ENCODE measurements at places on chromosomes 6 and 20.

GRCh38 chr20:32979201-32979998 is 24.8 kb downstream of the SUN5 start:
- H3K27me3 ChIP-seq, result no peaks in the 10 kb centered on the region
- no peaks in the 10 kb centered on the region for H3K36me3 ChIP-seq
- no peak for DNase-seq

- no peak overlapping the region for H3K4me3 ChIP-seq
- no peak overlapping the region for H3K27ac ChIP-seq
- H3K4me1 ChIP-seq, result no peaks in the 10 kb centered on the region
- no peaks in the 10 kb centered on the region for H3K27me3 ChIP-seq
- no peaks in the 10 kb centered on the region for H3K36me3 ChIP-seq
Observed at GRCh38 chr20:18839507-18840247, 26.1 kb downstream of the SCP2D1 start.

DNA sequence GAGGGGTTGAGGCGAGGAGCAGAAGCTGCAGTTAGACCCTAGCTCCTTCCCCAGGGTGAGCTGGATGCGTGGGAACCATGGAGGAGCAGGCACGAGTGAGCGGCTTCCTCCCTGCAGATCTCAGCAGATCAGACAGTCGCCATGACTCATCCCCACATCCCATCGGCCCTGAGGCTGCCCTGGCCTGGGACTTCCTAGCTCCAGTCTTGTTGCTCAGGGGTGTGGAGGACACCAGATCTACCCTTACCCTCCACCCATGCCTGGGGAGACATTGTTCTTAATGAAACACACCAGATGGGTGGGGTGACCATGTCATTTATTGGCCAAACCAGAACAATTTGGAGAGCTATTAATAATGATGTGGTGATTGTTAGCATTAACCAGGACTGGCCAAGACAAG is 36.3 kb upstream of the TGM2 start:
- peak; percentile 81 for DNase-seq
- no peaks in the 10 kb centered on the region for H3K36me3 ChIP-seq
- H3K4me1 ChIP-seq, result peaks cover 22% of the 10 kb centered on the region
- H3K27me3 ChIP-seq, result no peaks in the 10 kb centered on the region
- peak overlapping the region; percentile 24 for H3K27ac ChIP-seq

DNA sequence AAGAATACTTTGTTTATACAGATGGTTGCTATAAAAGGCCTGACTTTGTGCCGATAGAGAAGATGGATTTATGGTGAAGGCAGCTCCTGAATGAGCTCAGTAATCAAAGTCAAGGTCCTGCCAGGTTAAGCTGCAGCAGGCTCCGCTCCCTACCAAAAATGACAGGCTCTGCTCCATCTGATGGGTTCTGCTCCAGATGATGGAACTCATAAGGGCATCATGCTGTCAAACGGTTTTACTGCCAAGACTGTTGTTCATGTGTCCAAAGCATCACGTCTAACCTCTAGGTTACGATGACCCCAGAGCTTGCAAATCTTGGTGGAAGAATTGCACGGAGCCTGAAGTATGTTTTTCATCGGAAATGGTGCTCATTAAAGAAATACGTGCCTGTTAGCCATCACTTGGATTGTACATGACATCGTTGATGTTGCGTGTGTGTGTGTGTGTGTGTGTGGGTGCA is 19.2 kb upstream of the PTGIS start:
- H3K4me1 ChIP-seq, result no peaks in the 10 kb centered on the region
- no peak overlapping the region for H3K4me3 ChIP-seq
- no peak overlapping the region for H3K27ac ChIP-seq

DNA sequence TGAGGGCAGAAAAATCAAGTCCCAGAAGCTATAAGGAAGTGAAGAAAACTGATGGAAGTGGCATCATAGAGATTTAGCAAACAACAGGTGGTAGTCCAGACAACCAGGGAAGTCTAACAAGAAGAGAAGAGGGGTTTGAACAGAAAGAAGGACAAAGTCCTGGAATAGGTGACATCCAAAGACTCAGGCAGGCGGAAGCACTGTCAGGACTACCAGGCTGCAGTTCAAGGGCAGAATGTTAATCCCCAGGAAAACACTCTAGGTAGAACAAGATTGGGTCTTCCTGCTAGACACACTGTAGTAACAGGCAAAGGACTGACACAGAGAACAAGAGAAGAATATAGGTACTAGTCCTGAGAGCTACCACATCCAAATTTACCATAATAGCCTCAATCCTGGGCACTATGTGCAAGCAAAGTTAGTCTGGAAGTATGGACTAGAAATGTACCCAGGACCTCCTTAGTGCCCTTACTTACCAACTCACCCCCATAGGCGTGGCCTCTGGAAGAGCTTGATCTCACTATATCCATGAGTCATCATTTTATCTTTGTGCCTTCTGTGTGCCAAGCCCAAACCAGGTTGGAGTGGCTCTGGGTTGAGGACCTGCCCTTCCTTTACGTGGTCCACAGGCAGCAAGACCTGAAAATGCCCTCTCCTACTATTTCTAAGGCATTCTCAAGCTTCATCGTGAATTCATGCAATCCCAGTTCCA is 2.2 kb upstream of the EPB41L2 start:
- no peak for DNase-seq
- no peak overlapping the region for H3K4me3 ChIP-seq
- no peak overlapping the region for H3K27ac ChIP-seq

DNA sequence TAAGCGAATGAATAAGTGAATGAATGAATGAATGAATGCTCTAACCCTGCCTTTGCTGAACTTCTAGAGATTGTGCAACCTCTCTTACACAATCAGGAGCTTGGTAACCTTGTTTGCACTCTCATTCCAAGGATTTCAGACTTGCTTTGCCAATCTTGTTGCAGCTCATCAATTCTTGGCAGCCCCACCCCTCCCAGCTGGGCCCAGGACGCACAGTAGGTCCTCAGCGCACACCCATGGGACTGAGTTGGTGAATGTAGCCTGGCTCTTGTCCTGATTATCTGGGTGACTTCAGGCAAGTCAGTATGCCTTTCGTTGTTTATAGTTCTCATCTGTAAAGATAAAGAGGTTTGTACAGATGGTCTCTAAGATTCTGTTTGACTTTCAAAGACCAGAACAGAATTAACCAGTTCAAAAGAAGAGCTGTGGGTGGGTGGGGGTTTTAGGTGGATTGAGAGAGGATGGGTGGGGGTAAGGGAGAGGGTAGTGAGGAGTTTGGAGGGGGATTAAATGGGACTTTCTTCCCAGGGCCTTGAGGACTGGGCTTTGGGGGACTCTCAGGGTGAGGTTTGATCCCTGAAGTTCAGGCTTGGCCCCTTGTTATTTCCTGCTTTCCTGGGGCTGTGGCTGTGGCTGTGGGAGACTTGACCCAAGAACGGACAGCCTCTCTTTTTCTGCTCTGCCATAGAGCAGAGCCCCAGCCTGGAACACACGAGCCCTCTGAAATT is 33.2 kb downstream of the VEGFA start:
- no peak overlapping the region for H3K4me3 ChIP-seq
- no peaks in the 10 kb centered on the region for H3K27me3 ChIP-seq
- peaks cover 53% of the 10 kb centered on the region for H3K4me1 ChIP-seq
- DNase-seq, result peak; percentile 58
- H3K27ac ChIP-seq, result peak overlapping the region; percentile 70

DNA sequence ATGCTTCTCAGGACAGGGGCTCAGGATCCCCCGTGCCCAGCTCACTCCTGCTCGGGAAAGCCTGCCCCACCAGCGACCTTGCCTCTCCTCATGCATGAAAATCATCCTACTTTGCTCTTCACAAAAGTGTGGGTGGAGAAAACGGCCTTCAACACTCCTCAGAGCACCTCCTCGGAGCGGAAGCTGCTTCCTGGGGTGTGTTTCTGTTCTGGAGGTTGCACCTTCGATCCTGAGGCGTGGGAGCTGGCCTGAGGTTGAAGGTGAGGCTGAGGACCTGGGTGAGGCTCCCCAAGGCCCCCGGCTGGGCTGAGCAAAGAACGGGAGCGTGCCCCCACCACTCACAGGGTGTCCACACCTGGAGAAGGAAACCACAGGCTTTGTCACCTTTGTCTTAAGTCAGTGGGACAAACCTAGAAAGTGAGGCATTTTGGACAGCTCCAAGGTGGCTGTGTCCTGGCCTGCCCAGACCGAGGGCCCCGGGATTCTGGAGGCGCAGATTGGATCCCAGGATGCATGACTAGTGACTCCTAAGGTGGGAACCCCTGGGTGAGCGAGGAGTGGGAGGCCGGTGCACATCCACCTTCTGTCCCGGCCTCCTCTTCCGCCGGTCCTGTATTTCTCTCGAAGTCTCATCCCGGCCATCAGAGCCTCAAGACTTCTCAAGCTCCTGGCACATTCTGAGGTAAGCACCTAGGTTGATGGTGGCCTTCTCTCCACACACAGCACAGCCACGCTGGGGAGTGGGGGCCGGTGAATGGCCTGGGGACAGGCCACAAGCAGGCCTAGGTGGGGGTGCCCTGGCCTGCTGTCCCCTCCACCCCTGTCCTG is 104.7 kb downstream of the TMEM242 start:
- no peak overlapping the region for H3K27ac ChIP-seq
- H3K4me3 ChIP-seq, result no peak overlapping the region
- no peak for DNase-seq
- H3K4me1 ChIP-seq, result peaks cover 6% of the 10 kb centered on the region

GRCh38 chr20:13148402-13148801 is 72.7 kb upstream of the ISM1 start:
- no peaks in the 10 kb centered on the region for H3K27me3 ChIP-seq
- H3K4me1 ChIP-seq, result peaks cover 3% of the 10 kb centered on the region
- H3K36me3 ChIP-seq, result no peaks in the 10 kb centered on the region
- H3K4me3 ChIP-seq, result no peak overlapping the region

DNA sequence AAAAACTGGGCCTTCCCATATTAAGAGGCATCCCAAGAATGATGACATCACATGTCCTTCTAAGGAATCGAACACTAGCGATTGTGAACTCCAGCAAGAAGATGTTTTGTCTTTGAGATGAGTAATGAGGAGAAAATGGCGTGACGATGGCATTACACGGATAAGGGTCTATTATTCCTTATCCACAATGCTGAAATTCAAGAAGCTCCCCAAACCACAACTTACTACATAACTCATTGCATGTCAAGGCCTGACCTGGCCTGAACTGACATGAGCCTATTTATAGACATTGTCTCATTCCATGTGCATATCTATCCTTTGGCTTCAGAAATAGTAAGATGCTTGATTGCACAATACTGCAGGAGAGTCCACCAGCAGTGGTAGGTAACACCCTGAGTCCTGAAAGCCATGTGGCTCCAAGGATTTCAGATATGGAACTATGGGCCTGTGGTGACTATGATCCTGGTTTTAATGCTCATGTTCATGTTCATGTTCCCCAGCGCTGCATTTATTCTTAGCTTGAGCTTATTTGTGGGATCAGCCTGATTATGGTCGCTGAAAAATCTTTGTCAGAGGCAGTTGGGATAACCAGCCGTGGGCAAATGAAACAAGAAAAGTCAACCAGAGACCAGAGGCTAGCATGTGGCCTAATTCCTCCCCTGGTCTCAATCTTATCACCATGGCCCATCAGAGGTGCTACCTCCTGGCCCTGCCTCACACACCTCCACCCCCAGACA is 183.2 kb upstream of the JARID2 start:
- peak; percentile 99 for DNase-seq
- H3K27ac ChIP-seq, result no peak overlapping the region
- H3K4me3 ChIP-seq, result no peak overlapping the region
- no peaks in the 10 kb centered on the region for H3K36me3 ChIP-seq
- peaks cover 4% of the 10 kb centered on the region for H3K4me1 ChIP-seq

GRCh38 chr6:156029286-156029985 is 573.8 kb upstream of the NOX3 start:
- H3K27me3 ChIP-seq, result no peaks in the 10 kb centered on the region
- H3K27ac ChIP-seq, result no peak overlapping the region
- H3K36me3 ChIP-seq, result no peaks in the 10 kb centered on the region
- H3K4me3 ChIP-seq, result no peak overlapping the region
- no peak for DNase-seq

DNA sequence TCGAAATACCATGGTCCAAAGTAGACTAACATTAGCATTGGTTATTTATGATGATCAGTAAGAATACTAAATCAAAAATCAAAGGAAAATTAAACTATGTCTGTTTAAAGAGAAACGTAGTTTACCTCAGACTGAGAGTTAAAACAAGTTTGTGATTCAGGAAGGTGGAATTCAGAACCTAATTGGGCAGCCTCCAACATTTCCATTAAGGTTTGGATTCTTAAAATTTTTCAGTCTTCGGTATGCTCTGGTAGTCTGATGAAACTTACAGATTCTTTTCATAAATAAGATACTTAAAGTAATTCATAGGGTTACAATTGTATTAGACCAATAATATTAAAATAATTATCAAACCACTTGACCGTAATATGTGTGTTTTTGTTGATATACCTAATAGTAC is 18.6 kb downstream of the HFE start:
- no peaks in the 10 kb centered on the region for H3K27me3 ChIP-seq
- DNase-seq, result peak; percentile 81
- H3K27ac ChIP-seq, result no peak overlapping the region
- no peak overlapping the region for H3K4me3 ChIP-seq

- no peak overlapping the region for H3K27ac ChIP-seq
- H3K4me1 ChIP-seq, result no peaks in the 10 kb centered on the region
- H3K36me3 ChIP-seq, result no peaks in the 10 kb centered on the region
- no peak overlapping the region for H3K4me3 ChIP-seq
Observed at GRCh38 chr6:19713411-19713810, 123.8 kb upstream of the ID4 start.

GRCh38 chr20:14307956-14308355 is 29.5 kb downstream of the FLRT3 start:
- no peak overlapping the region for H3K4me3 ChIP-seq
- no peak overlapping the region for H3K27ac ChIP-seq
- no peaks in the 10 kb centered on the region for H3K36me3 ChIP-seq
- no peak for DNase-seq
- no peaks in the 10 kb centered on the region for H3K4me1 ChIP-seq

DNA sequence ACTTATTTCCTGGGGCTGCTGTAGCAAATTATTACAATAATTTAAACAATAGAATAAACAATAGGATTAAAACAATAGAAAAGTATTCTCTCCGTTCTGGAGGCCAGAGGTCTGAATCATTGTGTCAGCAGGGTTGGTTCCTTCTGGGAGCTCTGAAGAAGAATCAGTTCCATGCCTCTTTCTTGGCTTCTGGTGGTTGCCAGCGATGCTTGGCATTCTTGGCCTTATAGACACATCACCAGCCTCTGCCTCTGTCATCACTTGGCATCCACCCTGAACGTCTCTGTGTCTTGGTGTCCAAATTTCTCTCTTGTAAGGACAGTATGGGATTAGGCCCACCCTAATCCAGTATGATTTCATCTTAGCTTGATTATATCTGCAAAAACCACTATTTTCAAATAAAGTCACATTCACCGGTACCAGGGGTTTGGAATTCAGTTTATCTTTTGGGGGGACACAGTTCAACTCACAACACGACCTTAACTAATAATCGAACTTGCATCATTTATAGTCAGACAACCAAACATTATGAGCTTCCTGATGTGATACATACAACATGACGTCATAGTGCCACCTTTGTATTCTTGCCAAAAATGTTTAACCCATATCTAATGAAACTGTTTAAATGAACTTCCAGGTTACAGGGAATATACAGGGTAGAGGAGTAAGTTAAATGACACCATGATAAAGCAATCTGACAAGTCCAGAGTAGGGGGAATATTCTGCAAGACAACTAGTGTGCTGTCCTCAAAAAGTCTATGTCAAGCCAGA is 84.7 kb upstream of the RNF24 start:
- no peak overlapping the region for H3K4me3 ChIP-seq
- no peaks in the 10 kb centered on the region for H3K27me3 ChIP-seq
- no peaks in the 10 kb centered on the region for H3K36me3 ChIP-seq
- no peaks in the 10 kb centered on the region for H3K4me1 ChIP-seq
- H3K27ac ChIP-seq, result no peak overlapping the region

Data from trophoblast cell (in vitro differentiated cells and primary cell).